ENCODE measurements at places on chromosomes 16 and 17. TPM values are rescaled to one million over a fixed set of nuclear protein-coding genes. Genes with fewer than 3 reads are reported as not detected.
A peak's percentile ranks its signal among the peaks of the same experiment; 100 is the strongest.

- no peak for DNase-seq
These were observed 690.5 kb downstream of the KCNJ2 start for GRCh38 chr17:70859829-70860228.

TBC1D3E gene
- polyA plus RNA-seq = not detected

GRCh38 chr16:79169239-79169638, 431.3 kb downstream of the MAF start:
- no peak for DNase-seq

DNA sequence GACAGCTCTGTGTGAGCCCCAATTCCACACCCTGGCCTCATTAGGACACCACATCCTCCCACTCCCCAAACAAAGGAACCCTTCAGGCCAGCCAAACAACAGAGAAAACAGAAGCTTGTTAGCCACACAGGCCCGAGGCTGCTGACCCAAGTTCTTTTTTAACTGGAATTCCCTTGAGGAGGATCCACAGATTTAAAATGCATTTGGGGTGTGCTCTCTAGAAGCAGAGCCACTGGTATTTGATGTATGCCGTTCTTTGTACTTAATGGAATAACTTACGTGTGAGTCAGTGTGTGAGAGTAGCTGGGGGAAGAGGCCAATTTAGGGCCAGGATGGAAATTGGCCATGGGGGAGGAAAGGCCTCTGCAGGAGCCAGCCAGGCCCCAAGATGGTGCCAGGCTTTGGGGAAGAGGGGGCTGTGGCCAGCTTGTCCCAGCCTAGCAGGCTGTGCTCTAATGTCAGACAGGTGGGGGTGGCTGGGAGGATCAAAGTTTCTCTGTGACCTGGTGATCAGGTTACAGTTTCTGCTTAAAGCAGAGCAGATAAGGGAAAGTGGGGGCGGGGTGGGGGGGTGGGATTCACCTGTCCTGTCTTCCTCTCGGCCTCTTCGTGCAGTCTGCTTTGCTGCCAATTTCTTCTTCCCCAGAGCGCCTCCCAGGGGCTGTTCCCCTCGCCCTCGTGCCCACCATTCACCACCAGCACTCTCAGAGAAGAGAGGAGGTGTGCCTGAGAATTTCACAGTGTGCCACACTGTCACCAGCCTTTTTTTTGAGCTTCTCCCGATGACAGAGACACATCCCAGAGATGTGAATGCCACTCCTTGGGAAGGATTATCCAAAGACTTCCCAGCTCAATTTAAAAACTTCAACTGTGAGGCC, 50.8 kb downstream of the TOM1L2 start:
- DNase-seq = no peak

- no peak for DNase-seq
These were observed 12.2 kb upstream of the CBFA2T3 start for GRCh38 chr16:88988980-88989811.

DNA sequence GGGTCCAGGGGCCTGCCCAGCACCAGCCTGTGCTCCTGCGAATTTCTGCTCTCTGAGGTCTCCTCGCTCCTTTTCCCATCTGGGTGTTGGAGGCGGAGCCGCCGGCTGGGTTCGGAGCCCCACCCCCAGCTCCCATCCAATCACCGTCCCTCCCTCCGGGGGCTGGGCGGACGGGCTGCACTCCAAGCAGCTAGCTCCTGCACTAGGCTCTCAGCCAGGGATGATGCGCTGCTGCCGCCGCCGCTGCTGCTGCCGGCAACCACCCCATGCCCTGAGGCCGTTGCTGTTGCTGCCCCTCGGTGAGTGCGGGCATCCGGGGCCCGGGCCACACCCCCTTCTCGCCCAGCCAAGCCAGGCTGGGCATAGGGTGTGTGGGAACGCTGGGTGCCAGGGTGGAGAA, at the start of gene NRN1L:
Gene NRN1L, plus strand, starts transcription at position 202 of the 400 bp plus-strand sequence. Its CDS starts 19 bp downstream, at position 221.
- peak; percentile 99 for DNase-seq

- DNase-seq = no peak
These were observed 160.4 kb downstream of the LGALS9B start for GRCh38 chr17:20306924-20307323.

ARL5C gene
- not detected for polyA plus RNA-seq

DNA sequence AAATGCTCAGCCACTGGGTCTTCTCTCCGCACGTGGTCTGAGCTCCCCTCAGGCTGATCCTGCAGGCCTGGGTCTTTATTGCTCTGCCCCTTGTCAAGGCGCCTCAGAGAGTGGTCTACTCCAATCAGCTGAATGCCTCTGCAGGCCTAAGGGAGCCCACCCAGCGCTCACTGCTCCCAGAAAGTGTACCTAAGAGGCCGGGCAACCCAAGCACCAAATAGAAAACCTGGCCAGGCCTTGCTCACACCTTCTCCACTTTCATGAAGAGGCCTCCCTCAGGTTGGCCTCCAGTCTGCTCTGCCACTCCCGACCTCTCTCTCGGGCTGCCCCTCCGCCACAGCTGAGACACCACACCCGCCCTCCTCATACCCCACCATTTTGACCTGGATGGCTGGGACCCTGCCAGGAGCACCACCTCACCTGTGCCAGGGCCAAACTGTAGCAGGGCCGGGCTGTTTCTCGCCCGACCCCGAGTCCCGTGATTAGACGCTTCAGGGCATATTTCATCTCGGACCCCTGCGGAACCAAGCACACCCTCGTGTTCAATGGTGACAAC, 665 bp downstream of the MYBBP1A start:
- no peak for DNase-seq

CCDC137 gene
- polyA plus RNA-seq = 55.1 TPM

NKD1 gene
- 0.13 TPM for polyA plus RNA-seq

DNA sequence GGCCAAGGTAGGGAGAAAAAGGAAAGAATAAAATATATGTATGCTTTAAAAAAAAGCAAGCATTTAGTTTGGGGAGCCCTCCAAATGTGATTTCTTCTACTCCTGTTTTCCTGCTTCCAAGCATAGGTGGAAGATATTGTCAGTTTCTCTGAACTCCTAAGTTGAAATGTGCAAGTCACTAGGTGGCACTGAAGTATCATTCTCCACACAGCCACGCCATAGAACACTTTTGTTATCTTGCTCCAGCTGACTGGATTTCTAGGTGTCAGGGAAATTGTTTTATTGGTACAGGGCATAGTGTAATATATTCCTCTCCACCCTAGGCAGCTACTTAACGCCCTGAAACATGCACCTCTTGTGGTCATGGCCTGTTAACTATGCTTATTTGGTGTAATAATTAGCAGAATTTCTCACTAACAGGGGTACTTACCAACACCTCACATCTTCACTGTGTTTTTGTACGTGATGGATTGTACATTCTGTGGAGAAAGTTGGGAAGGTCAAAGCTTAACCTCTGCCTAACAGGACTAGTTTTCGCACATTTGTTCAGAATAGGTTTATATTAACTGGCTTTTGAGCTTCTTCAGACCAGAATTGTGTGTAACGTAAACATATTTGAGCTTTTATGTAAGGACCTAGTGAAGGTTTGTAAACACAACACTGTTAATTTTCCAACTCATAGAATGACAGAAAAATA, 69.3 kb downstream of the FTO start:
- DNase-seq = peak; percentile 52

PDE6G gene
- 4.4 TPM for polyA plus RNA-seq

DNA sequence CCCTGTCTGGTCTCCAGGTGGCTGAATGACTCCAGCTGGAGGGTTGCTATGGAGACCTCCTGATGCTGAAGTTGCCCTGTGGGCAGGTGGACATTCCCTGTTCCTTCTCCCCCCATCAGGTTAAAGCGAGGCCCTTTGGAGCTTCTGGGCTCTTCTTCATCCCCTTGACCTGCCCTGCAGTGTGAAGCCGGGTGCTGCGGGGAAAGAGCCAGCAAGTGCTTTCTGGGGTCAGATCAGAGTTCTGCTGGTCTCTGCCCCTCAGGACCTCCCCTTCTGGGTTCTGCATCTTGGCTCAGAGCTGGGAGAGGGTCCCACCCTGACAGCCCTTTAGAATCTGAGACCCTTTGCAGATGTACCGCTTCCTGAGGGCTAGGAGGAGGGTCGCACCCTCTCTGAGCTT, 25.1 kb downstream of the NKD1 start:
- DNase-seq = no peak

SPDYE4 gene
- not detected for polyA plus RNA-seq

FNDC8 gene
- not detected for polyA plus RNA-seq

DNA sequence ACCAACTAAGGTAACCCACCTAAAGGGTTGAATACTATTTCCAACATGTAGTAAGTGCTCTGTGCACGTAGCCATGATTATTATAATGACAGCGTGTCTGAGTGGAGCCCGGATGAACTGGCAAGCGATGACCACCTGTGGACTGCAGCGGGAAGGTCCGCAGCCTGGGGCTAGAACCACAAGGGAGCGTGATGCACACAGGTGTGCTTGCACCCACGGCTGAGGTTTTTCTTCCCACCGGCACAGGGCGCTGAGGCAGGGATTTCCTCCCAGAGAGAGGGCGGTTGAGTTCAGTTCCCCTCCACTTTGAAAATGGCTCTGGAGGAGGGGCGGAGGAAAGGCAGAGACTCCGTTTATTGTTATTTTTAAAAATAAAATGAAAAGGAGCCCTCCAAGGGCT, 221.7 kb upstream of the HSBP1 start:
- no peak for DNase-seq

GRCh38 chr16:74585846-74586443, 21.0 kb downstream of the GLG1 start:
- no peak for DNase-seq

ALDH3A1 gene
- 0.79 TPM for polyA plus RNA-seq

DNA sequence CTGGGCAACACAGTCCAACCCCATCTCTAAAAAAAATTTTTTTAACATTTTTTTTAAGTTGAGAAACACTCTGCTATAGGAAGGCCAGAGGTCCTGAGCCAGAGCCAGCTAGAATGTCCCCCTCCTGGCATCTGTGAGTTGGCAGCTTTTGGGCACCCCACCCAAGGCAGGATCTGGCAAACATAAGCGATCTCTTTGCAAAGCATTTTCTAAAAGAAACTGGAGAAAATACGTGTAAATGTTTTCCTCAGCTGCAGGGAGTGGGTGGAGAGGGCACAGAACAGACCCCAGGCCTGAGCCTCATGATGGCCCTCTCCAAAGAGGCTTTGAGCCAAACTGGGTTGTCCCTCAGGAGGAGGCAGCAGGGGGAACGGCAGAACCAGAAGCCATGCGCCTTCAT, 11.7 kb downstream of the CAVIN1 start:
- no peak for DNase-seq

DNA sequence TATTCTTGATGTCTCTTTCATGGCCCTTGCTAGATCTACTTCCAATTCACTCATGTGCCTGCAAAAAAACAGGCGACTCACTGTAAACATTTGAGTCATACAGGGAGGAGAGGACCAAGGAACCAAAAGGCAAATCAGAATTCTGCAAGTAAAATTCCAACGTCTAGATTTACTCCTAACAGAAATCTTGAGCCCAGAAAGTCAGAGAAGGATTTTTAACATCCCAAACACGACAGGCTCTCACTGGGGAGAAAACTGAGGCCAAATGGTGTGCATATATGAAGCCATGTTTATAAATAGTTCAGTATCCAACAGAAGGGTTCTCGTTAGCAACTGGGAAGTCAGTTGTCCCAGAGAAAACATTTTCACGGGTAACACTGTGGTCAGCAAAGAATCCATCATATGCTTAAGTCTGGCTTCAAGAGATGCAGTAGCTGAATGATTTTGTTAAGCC, 40.1 kb downstream of the LITAF start:
- no peak for DNase-seq

PERCC1 gene
- polyA plus RNA-seq = not detected

DNA sequence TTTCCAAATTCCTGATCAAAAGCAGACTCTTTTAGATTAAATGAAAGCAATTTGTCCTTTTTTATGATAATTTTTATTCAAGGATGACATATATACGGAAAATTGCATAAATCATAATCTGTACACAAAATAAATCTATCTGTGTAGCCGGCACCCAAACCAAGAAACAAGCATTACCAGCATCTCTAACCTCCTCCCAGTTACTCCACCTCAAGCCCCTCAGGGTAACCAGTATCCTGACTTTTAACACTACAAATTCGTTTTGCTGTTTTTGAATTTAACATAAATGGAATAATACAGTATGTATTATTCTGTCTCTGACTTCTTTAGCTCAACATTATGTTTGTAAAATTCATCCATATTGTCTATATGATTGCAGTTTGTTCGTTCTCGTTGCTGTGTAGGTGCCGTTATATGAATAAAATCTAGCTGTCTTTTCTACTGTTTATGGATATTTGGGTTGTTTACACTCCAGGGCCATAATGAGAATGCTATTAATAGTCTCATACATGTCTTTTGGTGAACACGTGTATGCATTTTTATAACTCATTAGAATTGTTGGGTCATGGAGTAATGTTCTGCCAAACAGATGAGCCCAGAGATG, 1.0 kb downstream of the TEKT1 start:
- DNase-seq = no peak

HNF1B gene
- polyA plus RNA-seq = not detected

TEX14 gene
- polyA plus RNA-seq = 0.02 TPM

ATP2A1 gene
- polyA plus RNA-seq = 3.0 TPM

DNA sequence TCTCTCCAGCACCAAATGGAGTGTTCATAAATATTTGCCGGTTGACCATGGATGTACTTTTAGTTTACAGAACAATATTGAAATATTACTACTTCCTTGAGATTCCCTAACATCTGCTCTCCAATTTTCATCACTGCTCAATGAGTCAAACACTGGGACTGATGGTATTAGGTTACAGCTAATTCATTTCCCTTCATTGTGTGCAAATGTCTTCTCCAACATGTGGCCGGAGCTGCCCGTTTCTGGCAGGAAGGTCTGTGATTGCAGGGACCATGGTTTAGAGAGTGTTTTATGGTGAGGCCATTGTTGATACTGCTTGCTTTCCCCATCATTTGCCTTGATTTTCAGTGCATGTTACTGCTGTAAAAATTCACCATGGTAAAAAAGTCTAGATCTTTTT, 209.3 kb downstream of the HS3ST3B1 start:
- DNase-seq = no peak

DNA sequence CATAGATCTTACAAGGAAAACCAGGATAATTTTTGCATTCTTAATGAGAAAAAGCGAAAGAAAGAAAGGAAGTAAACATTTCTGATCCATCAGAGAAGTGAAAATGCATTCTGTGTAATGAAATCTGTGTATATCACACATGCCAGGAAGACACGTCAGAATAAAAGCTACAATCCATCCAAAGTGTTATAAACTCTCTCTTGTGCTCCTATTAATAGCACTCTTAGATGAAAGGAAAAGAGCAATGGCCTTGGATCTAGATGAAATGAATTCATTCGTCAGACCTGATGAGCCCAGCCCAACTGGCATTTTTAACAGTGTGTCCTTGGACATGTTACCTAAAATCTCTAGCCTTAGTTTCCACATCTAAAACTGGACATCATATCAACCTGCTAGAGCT, 885.5 kb downstream of the CDH11 start:
- no peak for DNase-seq

DNA sequence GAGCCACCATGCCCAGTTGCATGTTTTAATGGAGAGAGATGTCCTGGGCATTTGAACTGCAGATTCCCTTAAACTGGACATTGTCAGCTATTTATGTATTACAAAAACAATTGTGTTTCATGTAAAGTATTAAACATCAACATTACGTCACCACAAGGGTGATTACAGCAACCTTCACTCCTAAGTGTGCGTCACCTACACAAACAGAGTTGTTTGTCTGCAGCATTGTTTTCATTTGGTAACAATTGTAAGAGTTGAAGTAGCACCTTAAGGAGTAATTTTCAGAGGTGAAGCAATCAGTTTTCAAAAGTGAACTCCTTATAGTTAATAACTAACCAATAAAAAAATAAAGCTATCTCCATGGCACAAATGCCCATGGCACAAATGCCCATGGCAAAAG, 271.4 kb downstream of the IRX3 start:
- no peak for DNase-seq

HES7 gene
- 0.71 TPM for polyA plus RNA-seq

GRCh38 chr16:50719401-50720337, 22.2 kb upstream of the CYLD start:
- no peak for DNase-seq

C16orf89 gene
- not detected for polyA plus RNA-seq

- DNase-seq = no peak
These were observed 45.3 kb upstream of the SEC14L1 start for GRCh38 chr17:77095461-77095860.

ZNF423 gene
- polyA plus RNA-seq = 1.2 TPM
